ENCODE measurements at places on chromosomes 16 and 17.
A peak's percentile ranks its signal among the peaks of the same experiment; 100 is the strongest.

GRCh38 chr16:58094791-58095574, 34.2 kb downstream of the CFAP20 start:
- no peak for DNase-seq

GRCh38 chr17:75845058-75845711, 981 bp upstream of the UNC13D start:
- peak; percentile 90 for DNase-seq

DNA sequence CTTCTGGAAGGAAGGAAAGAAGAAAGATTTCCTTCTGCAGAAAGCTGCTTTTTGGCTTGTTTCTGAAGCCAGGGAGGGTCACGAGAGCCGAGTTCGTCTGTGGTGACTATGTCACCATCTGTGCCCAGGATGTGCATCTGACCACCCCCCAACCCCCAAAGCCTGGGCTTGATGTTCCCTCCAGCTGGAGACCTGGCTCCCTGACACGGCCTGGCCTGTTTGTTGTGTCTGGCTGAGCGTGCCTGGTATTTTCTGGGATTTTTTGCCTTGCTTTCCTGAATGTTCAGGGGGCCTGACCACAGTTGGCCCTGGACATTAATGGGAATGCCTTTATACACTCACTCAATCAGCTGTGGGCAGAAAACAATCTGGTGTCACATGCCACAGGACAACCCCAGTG, 38.9 kb downstream of the LGALS9 start:
- no peak for DNase-seq

- no peak for DNase-seq
Measured at GRCh38 chr16:31202414-31203375, at the start of gene PYCARD. PYCARD (minus strand) TSS chr16:31202760; CDS start chr16:31202690, 70 bp downstream.

DNA sequence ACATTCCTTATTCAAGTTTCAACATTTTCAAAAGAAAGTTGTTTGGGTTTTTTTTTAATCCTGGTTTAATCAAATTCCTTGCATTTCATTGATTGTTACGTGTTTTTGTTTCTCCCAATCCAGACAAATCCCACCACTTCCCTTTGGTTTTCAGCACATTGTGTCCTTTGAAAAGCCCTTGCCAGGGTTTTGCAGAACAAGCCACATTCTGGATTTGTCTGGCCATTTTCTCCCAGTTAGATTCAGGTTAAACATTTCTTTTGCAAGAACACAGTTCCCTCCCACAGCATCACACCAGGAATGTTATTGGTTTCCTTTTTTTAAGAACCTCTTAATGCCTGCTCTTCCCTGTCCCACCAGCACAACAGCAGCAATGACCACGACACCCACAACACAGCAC, 278.0 kb upstream of the SALL1 start:
- no peak for DNase-seq

- no peak for DNase-seq
Measured at GRCh38 chr17:50916026-50916707, 50.0 kb upstream of the TOB1 start.

DNA sequence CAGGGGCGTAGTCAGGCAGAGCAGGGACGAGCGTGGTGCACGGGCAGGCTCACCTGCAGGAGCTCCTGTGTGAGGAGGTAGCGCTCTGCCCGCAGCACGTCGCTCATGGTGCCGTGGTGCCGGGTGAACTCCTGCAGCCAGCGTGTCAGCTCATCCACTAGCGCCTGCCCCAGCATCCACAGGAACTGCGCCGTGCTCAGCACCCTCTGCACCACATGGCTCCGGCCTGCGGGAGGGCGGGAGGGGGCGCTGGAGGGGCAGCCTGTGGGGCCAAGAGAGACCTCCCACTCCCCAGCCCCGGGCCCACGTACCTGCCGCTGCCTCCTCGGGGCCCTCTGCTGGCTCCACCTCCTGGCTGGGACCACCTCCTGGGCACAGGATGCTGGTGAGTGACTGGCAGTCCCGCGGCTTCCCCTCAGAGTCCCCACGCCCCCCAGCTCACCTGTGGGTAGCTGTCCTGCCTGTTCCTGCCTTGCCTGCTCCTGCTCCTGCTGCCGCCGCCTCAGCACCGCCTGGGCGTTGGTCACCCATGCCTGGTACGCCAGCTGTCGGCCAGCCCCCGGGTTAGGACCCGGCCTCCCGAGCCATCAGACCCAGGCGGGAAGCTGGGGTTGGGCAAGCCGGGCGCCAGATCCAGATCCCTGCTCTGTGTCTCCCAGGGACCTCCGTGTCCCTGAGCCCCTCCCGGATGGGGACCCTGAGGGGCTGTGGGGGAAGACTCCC, 16.6 kb downstream of the CTU2 start:
- DNase-seq: no peak

GRCh38 chr17:56699186-56699894, 105.8 kb downstream of the NOG start:
- DNase-seq: no peak

DNA sequence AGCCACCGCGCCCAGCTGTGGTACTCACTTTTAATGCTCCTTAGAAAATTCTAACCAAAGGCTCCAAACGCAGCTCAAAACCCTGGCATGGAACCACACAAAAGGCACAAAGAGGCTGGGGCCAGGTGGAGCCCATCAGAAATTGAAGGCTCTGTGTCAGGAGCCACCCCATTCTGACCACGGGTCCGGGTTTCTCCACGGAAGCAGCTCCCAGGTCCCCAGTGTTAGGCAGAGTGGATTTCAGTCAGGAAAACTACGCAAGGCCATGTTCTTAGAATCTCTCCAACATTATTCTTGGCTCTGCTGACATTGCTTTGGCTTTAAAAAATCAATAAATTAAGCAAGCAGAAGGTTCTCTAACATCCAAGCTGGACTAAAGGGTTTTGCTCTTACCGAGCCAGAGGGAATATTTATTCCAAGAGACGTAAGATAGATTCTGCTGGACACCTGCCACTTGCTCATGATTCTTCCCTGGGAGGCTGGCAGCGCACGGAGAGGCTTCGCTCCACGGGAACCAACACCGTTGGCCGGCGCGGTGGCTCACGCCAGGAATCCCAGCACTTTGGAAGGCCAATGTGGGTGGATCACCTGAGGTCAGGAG, 93.5 kb downstream of the NXN start:
- no peak for DNase-seq

DNA sequence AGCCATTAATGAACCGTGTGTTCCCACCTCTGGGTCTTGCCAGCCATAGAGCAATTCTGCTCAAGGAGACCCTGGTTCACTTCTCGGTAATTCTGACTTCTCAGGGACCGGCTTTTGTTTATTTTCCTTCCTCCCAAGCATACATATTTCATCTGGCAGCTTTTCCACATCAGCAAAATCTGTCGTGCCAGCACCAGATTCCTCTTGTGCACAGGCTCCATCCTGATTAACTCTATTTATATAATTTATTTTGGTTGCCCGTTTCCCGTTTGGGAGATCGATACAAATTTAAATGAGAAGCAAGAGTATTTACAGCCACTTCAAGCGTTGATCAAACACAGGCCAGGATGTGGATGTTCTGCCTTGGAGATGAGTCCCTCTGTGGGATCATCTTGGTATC, 161.9 kb upstream of the XYLT1 start:
- no peak for DNase-seq

DNA sequence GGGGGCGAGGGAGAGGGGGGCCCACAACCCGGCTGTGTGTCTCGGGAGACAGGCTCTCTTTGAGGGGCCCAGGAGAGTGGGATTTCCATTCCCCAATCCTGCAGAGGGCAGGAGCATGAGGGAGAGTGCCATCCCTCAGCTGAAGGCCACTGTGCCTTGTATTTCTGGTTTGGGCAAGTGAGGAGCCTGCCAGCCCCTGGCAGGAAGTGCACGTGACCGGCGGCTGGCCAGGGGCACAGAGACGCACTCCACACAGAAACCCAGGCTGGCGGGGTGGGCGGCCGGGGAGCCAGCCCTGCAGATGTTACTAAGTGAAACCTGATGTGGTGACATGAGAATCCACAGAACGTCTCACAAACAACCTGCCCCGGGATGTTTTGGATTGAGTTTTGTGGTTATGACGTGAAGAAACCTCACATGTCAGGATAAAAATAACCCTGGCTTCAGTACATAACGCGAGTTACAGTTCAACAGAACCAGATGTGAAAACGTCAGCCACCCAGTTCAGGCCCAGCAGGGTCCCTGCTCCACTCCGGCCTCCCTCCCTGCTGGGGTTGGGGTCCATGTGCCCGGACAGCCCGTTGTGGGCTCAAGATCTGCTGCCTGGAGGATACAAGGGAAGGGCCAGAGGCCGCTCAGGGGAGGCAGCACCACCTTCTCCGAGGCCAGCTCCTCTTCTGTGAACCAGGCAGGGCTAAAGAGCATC, 51.7 kb upstream of the MTSS2 start:
- no peak for DNase-seq

- DNase-seq: no peak
Measured at GRCh38 chr16:90035902-90036301, 16.6 kb upstream of the DBNDD1 start.

DNA sequence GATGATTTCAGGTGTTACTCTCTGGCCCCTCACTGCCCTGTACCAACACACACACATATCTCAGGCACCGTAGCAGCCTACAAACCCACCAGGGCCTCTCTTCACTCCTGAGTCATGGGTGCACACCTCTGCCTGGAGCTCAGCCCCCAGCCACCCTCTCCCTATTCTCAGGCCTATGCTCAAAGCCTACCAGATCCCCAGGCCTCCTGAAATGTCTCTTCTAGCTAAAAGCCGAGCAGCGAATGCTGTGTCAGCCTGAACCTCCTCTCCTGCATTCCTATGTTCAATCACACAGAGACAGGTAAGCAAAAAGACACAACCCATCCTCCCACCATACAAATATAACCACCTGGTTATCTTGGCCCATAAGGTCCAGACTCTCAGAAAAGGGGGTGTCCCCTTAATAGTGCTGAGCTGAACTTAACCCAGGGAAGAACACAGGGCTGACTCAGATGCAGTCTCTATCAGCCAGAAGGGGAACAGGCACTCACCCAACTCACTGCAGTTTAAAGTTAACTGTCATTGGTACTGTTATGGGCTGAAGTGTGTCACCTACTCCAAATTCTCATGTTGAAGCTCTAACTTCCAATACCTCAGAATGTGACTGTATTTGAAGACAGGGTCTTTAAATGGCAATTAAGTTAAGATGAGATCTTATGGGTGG, 62.0 kb upstream of the TEKT3 start:
- no peak for DNase-seq

- peak; percentile 56 for DNase-seq
Measured at GRCh38 chr16:67481561-67482232, 740 bp upstream of the ATP6V0D1 start.

DNA sequence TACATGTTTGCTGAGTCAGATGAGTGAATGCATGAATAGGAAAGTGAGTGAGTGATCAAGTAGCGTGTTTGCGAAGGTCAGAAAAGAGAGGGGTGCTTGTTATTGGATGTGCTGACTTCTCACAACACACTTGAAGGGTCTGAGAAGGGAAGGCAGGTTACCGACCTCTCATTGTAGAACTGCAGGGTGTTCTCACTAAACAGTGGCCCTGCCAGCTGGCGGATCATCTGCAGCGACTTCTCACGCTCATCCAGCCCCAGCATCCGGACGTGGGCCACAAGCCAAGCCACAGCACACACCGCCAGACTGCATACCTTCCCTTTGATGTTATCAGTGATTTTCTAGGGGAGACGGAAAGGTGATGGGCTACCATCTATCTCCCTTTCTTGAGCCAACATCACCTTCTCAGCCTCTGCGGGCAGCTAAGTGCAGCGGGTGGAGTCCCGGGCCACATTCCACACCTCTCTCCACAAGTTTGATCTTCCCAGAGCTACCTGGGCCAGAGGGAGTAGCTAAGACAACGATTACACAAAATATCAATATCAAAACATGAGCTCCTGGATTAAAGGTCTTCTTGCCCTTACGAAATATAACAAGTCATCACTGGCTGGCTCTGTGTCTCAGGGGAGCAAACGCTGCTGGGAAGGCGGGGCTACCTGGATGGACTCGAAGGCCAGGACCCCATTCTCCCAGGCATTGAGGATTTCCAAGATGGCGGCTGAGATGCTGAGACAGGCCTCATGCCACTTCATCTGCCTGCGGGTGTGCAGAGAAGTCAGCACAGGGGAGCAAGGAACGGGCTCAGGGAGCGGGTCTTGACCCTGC, 11.0 kb downstream of the CSF3 start:
- DNase-seq: no peak

- no peak for DNase-seq
Measured at GRCh38 chr16:4419402-4419959, 3.1 kb upstream of the CORO7 start.

DNA sequence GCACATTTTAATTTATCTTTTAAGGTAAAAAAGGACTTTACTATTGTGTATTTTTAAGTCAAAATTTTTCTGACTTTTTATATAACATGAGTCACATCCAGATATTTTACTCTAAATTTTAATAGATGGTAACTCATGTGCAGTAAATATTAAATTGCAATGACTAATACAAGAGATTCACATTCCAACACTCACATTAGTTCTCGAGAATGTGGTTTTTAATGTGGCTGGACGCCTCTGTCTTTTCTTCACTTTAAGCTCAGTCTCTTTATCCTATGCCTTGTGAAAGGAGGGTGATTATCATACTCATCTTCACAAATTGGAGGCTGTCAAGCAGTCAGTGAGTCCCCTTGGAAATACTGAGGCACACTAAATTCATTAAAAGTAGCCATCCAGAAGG, 315.6 kb downstream of the HS3ST3B1 start:
- no peak for DNase-seq

DNA sequence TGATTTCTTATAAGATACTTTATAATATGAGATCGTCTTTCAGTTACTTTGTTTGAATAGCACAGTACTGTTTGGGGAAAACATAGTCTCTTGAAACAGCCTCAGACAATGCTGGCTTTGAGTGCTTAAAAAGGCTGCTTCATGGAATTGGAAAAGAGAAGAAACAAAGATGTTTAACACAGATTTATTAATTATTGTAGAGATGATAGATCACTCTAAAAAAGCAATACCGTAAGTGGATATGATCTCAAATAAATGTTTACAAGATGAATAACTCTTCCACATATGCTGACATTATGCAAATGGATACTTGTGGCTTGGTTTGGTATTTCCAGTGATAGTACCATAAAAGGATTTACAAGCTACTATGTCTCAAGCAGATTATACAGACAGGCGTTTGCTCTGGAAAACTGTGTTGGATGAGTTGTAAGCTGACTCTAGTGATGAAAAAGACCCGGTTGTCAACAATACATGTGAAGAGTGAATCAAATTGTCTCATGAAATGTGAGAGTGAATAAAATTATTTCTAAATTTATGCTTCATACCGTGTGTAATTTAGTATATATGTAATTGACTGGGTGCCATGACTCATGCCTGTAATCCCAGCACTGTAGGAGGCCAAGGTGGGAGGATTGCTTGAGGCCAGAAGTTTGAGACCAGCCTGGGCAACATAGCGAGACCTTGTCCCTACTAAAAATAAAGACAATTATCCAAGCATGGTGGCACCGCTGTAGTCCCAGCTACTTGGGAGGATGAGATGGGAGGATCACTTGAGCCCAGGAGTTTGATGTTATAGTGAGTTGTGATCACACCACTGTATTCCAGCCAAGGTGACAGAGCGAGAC, 105.4 kb downstream of the FTO start:
- no peak for DNase-seq

DNA sequence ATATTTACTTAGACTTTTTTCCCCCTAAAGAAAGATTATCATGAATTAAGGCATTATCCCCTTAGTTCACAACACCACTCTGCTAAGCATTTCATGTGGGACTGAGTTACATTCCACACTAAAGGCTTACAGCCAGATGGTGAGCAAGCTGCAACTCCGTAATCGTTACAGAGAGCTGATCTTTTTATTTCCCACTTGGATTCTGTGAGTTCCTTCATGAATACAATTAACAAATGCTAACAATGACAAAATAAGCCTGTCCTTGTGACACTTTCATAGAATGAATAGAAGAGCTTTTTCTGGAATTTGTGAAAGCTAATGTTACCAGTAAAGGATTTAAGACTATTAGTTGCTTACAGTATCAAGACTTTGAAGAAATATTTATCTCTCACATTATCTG, 8.7 kb downstream of the OGFOD1 start:
- DNase-seq: no peak

GRCh38 chr17:34254146-34254545, 939 bp upstream of the CCL2 start:
- DNase-seq: no peak
